Glomerular endothelial cell (primary cell): ENCODE measurements at places on chromosomes 2 and 18. TPM values are rescaled to one million over a fixed set of nuclear protein-coding genes. Genes with fewer than 3 reads are reported as not detected.

The INHA gene
- total RNA-seq: not detected in 2 replicates

GRCh38 chr18:58863539-58864145 is 1.0 kb upstream of the ZNF532 start:
- DNase-seq: no peak

The ANKRD30B gene
- total RNA-seq: 0.70 TPM in 1 of 2 replicates, not detected in the other

The ALKAL2 gene
- 0.93 TPM in 1 of 2 replicates, not detected in the other for total RNA-seq

DNA sequence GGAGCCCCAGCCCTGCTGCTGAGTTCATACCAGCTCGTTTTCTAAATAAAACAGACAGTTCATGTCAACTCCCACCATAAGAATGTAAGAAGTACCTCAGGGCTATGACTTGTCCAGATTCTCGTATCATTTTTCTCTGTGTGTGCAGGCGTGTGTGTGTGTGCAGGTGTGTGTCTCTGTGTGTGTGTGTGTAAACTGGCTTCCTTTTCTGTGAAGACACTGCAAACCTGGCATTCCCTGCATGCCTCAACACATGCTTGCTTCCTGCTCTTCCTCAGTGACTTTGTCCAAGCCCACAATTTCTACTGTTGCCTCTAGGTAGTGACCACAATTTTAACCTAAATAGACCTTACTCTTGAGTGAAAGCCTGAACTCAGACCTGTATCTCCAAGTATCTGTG is 879.0 kb downstream of the SLC4A3 start:
- no peak for DNase-seq

GRCh38 chr2:40087434-40087833 is 308.4 kb upstream of the THUMPD2 start:
- no peak for DNase-seq

DNA sequence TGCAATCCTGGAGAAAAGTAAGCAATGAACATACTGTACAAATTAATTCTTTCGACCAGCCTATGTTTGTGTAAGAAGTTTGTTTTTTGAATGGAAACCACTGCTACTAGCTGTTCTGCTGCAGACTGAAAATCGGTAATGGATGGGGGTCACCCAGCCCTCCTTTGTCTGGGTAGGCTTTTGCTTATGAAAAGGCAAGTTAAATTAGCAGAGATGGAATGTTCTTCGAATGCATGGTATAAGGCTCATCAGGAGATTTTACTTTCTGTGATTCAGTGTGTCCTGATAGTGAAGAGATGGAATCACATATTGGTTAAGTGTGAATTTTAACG is 53.8 kb downstream of the EEF1B2 start:
- DNase-seq: no peak

The BCL2 gene
- total RNA-seq: 2.2 and 6.0 TPM in 2 replicates

- no peak for DNase-seq
These were observed 559 bp downstream of the MYL12A start for GRCh38 chr18:3248062-3248657.

DNA sequence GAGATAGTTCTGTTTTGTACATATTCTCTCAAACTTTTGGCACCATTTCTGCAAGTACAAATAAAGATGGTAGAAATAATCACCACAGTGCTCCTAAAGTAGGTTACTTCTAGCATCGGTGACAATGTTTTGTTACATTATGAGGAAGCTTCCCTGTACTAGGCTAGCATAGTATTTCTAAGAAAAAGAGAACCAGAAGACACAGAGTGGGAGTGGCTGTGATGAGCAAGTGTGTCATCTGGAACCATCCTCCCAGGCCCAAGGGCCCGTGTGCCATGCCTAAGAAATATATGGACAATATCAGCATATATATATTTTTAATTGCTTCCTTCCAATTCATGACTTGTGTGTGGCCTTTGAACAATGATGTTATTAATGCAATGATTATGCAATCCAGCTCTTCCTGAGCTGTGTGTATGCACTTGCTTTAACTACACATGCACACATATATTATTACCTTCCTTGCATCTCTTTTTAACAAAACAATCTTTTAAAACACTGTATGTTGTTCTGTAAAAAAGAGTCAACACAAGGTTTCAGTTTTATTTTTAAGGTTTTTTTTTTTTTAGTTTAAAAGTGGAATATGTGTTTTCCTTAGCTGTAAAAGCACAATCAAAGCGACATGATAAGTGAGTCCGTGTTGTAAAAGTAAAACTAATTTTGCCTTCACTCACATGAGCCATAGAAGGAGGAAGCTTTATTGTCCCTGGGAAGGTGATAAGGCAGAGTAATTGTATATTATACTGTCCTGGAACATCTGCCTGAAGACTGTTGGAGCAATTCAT is 303.9 kb downstream of the ZNF407 start:
- no peak for DNase-seq

DNA sequence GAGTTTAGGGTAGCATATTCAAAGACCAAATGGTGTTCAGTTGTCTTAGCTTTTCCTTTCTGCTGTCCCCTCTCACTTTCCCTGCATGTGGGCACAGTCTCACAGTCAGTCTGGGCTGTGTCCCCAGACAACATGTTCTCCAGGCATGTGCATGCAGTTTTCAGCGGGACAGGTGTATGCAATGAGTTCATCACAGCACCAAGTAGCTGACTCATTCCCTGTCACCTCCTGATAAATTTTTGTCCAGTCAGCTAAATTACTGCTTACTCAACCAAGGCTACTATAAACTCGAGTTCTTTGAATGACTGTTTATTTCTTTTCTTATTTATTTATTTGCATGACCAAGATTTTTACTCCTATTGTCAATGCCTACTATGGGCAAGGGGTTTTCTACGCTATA is 148.8 kb upstream of the CDH19 start:
- DNase-seq: no peak

DNA sequence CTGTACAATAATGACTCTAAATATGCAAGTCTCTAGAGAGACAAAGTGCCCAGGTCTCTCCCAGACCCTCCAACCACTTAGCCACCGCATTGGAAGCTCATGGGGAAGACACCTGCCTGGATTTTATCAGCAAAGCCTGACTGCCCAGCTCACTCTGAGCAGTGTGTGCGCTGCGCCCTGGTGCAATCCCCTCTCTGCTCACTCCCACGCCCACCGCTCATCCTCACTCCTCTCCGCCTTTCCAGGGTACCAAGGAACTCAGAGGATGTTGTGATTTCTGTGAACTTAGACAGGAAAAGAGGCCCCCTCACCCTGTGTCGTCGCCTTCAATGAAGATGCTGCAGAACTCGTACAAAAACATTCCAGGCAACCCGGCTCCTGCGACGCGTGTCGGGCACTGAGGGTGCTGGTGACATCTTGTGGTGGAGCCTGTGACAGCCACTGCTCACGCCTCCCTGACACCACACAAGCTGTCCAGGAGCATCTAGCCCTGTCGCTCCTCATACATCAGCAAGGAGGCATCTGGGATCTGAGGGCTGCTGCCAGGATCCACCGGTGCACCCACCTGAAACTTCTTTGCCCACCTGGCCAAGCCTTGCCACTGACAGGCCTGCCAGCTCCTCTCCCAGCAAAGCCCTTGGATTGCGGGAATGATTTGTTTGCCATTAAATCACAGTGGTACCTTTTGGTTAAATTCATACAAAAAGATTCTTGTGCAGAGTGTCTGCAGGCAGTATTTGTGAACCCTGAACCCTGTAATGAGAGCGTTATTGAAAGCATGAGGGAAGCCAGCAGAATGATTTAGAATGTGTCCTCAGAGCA is 220.4 kb downstream of the ZNF516 start:
- no peak for DNase-seq

The CHRNA1 gene
- total RNA-seq: 1.9 and 21.1 TPM in 2 replicates

The LRP2 gene
- 0.06 TPM in 1 of 2 replicates, not detected in the other for total RNA-seq

- no peak for DNase-seq
These were observed 215.0 kb upstream of the LRATD1 start for GRCh38 chr2:14417551-14417950.

The PARD3B gene
- total RNA-seq: 7.7 and 10.3 TPM in 2 replicates

The RAMP1 gene
- not detected in 2 replicates for total RNA-seq

DNA sequence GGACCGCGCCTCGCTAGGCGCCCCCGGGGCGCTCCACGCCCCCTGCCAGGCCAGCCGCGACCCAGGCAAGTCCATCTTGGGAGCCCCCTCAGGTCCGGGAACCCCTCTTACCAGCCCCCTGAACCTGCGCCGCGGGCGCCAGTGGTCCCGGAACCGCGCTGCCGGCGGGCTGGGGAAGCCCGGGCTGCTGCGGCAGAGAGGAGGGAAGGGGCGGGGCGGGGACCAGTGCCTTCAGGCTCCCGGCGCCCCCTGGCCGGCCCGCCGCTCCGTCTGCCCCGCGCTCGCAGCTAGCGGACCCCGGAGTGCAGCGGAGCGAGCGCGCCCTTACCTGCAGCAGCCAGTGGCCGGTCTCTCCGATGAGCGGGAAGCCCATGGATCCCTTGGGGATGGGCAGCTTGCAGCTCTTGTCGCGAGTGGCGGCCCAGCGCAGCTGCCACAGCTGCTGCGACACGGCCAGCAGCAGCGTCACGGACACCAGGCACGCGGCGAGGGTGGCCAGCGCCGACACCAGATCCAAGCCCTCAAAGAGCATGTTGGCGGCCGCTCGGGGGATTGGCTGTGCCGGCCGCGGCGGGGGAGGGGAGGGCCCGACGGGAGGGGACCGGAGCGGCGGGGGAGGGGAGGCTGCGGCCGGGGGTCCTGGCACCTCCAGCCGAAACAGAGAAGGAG is at the start of gene CYP26B1:
CYP26B1 (minus strand) TSS at position 560 of the 669 bp plus-strand sequence; CDS start at position 532, 28 bp downstream.
- DNase-seq: no peak

- DNase-seq: no peak
These were observed 34.4 kb downstream of the CD28 start for GRCh38 chr2:203740871-203741281.

The RUFY4 gene
- total RNA-seq: not detected in 2 replicates

DNA sequence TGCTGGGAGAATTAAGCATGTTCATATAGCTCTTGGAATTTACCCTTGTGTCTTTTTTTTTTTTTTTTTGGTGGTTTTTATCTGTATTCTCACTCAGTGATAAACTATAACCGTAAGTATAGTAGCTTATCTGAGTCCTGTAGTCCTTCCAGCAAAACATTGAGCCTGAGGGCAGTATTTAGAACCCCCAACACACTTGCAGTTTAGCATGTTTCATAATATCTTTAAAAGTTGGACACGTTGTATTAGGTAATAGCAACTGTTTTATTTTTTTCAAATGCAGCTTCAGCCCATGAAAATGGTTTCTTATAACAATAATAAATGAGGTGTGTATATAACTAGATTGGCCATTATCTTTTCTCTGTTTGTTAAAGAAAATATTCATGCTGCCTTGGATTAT is 603.5 kb upstream of the HS6ST1 start:
- no peak for DNase-seq

- no peak for DNase-seq
These were observed 23.1 kb downstream of the ID2 start for GRCh38 chr2:8704906-8705305.

GRCh38 chr18:55485666-55486065 is 102.3 kb downstream of the TCF4 start:
- no peak for DNase-seq

The COA5 gene
- total RNA-seq: 17.5 and 20.6 TPM in 2 replicates

DNA sequence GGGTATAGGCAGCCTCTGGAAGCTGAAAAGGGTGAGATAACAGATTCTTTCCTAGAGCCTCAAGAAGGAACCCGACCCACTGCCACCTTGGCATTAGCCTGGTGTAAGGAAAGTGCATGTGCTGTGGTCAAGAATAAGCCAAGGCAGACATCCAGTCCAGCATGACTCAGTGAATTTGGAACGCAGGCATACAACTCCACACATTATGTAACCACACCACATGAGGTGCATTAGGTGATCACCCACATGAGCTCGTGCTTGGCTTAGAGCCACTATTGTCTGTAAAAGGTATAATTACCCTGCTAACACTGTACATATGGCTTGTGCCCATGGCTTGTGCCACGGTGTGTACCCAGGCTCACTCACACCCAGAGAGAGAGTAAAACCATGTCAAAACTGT is 583.7 kb upstream of the HNMT start:
- no peak for DNase-seq

The ESPNL gene
- 0.44 and 0.53 TPM in 2 replicates for total RNA-seq

The PARD6G gene
- 5.1 and 5.4 TPM in 2 replicates for total RNA-seq

- DNase-seq: no peak
These were observed 45.9 kb downstream of the FBLN7 start for GRCh38 chr2:112184121-112184520.

The LOXHD1 gene
- total RNA-seq: not detected in 2 replicates

The SOCS6 gene
- 14.6 and 15.7 TPM in 2 replicates for total RNA-seq

The TRAPPC8 gene
- 21.3 and 29.9 TPM in 2 replicates for total RNA-seq

DNA sequence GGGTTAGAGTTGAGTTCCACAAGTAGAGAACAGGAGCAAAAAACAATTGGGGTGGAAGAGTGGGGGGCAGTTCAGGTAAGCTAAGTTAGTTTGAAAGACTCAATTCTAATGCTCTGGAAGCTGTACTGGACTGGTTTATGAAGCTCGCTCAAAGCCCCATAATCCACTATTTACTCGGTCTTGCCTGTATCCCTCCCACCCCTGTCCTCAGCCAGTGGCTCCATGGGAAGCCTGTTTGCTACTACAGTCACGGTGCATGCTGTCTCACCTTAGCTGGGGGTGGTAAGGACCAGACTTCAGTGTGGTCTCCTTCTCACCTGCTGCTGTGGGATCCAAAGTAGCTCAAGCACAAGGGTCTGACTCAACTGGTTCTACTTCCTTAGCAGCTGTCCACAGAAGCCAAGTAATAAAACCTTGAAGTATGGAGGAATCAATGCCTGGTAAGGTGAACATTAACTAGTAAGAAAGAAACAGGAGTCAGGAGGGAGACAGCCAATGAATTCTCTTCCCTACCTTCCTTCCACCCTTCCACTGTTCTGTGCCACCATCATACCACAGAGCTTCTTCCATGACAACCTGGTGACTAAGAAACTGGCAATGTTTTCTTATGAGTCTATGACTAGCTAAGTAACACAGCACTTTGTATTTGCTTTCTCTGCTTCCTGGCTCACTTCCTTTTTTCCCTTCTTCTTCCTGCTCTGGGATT is 230.8 kb downstream of the SRBD1 start:
- peak; percentile 18 for DNase-seq

DNA sequence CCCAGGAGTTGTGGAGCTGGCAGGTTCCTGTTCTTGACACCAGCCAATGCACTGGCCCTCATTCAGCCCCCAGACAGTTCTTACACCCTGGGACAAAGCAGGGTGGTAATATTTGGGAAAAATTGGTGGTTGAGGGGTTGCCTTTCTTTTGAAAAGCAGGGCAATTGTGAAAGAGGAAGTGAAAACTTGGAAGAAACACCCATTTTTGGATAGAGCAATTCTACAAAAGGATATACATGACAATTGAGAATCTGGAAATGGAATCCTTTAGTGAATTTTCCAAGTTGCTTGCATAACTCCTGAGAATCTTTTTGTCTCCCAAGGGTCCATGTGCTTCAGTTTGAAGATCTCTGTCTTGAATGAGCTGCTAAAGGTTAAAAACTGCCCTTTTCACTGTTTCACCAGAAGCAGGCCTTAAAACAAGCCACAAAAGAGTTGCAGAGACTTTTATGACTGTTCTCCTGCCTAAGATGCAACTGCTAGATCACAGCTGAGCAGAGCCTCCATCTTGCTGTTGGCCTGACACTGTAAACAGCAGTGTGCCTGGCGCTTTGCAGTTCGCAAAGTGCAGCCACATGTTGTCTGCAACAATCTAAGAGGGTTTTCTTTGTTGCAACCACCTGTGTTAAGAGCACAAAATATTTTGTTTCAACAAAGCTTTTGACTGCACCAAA is 11.8 kb downstream of the COL4A4 start:
- no peak for DNase-seq

The SLC19A3 gene
- total RNA-seq: not detected in 2 replicates

GRCh38 chr2:237446338-237446665 is 32.3 kb upstream of the COL6A3 start:
- DNase-seq: no peak
